Stimulated activated naive CD8-positive, alpha-beta T cell treated with anti-CD3 and anti-CD28 coated beads, Interleukin-15, amount 100 ng/mL, for 72 hours (primary cell): ENCODE measurements at places on chromosomes 5 and 9.

- DNase-seq = no peak
Observed at GRCh38 chr5:23139338-23140171, 286.4 kb upstream of the CDH12 start.

- no peak for DNase-seq
Observed at GRCh38 chr5:179618923-179619554, 4.4 kb downstream of the HNRNPH1 start.

DNA sequence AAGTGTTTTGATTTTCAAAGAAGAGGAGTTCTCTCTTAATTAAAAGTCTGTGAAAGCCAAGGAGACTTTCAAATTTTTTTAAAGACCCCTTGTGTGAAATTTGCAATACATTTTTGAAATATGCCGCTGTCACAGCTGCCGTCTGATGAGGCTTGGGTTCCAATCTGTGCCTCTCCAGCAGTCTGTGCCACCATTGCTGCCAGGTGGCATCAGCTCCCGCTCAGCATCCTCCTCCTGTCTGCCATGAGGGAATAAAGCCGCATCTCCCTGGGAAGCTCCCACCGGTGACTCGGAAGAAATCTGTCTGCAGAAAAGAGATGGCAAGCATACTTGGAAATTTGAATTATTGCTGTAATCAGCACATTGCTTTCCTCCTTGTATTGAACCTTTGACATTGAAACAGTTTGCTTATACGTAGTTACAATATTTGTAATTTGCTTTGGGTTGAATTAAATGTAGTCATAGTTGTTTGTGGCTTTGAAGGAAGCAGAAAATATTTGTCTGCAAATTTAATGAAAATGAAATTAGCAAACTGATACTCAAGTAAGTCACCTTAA lies 145.7 kb upstream of the SNX2 start:
- DNase-seq = no peak

DNA sequence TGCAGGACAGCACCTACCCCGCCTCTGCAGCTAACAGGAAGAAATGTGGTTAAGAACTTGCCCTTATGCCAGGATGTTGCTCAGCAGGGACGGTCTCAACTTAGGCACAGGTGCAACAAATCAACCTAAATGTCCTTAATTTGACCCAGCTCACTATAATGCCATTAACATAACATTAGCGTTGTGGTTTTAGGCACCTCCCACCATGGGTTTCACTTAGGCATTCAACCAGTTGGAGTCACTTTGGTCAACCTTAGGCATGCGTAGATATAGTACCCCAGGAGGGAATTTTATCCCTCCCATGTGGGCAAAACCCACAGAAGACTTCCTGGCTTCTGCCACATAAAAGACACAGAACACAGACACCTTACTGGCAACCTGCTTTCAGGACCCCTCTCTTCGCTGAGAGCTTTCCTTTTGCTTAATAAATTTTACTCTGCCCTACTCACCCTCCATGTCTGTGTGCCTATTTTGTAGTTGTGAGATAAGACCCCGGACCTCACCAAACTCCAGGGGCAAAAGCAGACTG lies 8.7 kb upstream of the ERAP1 start:
- peak; percentile 42 for DNase-seq

- DNase-seq = peak; percentile 31
Observed at GRCh38 chr9:113682297-113682771, 193.8 kb upstream of the ZNF618 start.

DNA sequence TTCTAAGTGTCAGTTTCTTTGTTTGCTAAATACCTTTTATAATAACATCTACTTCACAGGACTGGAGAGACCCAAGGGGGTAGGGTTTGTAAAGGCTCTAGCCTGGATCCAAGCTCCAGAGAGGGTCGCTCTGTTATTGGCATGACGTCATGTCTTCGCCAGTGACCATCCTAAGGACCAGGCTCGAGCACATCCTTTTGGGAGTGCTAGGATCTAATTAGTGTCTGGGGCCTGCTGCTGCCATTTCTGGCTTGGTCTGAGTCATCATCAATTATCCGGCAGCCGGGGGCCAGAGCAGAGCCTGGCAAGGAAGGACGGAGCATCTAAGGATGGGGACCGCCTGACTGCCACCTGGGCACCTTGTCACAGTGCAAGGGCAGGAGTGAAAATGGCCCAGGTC lies 153.0 kb downstream of the NSG2 start:
- DNase-seq = no peak

- DNase-seq = peak; percentile 11
Observed at GRCh38 chr9:136940526-136941230, 3.9 kb downstream of the FBXW5 start.

DNA sequence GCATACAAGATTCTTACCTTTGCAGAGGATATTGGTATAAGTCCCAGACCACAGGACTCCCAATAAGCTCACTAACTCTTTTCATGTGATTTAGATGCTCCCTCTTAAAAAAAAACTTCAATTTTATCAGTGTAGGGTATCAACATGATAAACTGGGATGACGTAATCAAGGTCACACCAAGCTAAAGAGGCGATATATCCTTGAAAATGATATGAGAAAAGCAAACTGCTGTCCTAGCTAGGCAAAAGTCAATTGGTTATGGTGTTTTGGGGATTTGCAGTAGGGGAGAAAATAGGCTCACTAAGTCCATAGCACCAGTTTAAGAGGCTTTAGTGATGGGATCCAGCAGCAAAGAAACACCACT lies 354.4 kb downstream of the DIRAS2 start:
- DNase-seq = no peak

DNA sequence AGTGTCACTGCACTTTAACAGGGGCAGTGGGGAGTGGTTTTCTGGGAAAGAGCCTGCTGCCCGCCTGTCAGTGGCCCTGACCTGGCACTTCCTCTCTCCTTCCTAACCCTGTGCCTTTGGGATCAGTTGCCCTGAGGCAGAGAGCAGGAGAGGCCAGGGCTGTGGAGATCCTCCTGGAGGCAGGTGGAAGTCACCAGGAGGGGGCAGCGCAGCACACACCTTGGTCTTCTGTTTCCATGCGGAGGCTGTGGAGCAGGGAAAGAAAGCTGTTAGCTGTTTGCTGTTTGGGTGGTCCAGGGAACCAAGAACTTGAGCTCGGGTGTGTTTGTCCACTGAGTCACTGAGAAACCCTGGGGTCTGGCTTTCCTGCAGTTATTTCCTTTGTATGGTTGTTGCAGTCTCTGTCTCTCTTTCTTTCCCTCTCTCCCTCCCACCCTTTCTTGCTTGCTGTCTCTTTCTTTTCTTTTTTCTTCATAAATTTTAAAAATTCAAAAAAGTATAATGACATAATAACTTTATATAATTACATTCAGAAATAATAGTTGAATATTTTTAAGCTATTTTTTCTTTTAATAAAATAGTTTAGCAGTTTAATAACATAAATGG lies 28.1 kb downstream of the NTRK2 start:
- DNase-seq = peak; percentile 30

- DNase-seq = no peak
Observed at GRCh38 chr5:18050776-18051175, 416.5 kb downstream of the TAF11L14 start.

DNA sequence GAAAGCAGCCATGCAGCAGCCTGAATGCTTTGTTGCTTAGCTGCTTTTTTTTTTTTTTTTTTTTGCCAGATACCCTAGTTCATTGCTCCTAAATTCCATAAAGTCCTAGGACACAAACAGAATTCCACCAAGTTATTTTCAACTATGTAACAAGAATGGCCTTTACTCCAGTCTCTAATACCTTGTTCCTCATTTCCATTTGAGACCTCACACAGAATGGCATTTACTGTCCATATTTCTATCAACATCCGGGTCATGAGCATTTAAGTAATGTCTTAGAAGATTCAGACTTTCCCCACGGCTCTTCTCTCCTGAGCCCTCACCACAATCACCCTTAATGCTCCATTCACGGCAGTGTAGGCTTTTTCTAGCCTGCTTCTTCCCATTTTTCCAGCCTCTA lies 31.7 kb upstream of the FBXW11 start:
- DNase-seq = no peak

DNA sequence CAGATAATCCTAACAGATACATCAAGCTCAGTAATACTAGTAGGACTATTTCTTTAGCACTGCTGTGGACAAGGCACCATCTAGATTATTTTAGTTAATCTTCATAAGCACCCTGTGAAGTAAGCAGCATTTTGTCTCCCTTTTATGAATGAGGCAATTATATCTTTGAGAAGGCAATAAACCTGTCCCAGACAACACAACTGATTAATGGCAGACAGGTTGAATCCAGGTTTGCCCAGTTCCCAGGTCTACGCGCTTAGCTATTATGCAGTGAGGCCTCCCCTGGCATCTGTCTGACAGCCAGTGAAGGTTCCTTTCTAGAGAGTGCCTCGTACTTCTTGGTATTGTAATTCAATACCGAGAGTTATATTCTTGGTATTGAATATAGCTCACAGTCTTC lies 9.7 kb upstream of the LVRN start:
- no peak for DNase-seq

DNA sequence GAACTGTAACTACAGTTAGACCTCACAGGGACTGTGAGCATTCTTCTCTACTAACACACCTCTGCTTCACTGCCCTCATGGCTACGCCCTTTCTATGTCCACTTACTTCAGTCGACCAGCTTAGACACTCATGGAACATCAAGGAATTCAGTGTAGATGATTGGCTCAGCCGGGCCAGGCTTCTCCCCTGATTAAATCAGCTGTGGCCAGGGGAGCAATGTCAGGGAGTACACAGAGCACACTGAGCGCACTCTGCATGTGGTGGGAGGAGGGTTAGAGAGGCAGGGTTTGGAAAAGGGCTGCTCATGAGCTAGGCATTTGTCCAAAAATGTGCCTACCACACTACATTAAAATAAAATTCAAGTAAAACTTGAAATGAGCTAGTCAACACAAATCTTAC lies 400.5 kb downstream of the ARRDC3 start:
- no peak for DNase-seq

DNA sequence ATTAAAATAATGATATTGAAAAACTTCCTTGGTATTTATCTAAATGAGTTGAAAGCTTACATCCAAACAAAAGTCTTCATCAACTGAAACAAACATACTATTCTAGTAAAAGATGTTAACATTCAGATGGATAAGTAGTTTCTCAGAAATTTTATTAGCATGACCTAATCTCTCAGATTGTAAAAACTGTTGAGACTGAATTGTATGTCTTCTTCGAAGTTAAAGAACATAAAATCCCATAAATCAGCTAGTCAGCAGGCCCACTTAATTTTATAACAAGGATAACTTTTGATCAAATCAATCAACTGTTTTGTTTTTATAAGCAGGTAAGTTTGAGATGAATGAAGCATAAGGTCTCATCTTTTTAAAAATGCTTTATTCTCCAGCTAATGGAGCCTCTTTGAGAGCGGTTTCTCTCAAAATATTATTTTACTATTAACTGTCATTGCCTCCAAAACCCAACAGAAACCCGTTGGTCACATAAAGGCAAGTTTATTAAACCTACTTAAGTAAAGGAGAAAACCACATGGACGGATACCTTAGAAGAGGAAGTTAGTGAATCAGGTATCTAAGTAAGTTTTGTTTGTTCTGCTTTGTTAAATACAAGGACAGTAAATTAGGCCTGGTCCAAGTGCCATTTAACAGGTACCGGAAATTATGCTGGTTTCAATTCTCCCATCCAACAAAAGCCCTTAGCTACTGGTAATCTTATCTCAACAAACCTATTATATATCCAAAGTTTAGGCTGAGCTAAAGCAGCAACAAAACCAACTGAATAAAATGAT lies 457.0 kb downstream of the PDE4D start:
- DNase-seq = no peak

DNA sequence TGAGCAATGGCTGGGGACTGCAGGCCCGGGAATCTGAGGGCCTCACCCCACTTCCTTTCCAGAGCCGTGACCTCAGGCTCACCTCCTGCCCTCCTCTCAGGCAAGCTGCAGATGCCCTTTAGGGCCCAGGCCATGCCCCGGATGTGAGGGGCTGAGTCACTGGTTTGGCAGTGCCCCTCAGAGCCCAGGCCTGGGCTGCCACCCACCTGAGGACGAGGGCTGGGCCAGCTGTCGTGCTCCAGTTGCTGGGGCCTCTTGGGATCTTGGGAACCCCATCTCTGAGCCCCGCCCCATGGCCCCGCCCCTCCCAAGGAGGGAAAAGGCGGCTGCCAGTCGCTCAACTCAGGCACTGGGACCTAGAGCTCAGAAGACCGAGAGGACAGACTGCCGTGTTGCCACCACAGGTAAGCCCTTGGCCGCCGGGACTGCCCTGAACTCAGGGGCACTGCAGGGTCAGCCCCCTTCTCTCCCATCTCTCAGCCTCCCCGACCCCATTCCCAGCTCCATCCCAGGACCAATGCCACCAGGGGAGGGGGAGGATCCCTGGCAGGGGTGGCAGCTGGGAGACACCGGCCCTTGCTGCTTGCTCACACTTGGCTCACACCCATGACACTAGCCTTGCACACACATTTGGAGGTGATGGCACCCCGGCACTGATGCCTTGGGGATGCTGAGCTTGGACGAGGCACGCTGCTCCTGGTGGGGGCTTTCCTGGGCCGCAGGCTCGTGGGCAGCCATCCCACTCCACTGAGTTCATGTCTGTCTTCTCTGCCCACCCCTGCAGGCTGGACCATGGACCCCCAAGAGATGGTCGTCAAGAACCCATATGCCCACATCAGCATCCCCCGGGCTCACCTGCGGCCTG lies at the start of gene CYSRT1:
Gene CYSRT1, plus strand, starts transcription at position 345 of the 865 bp plus-strand sequence. Its CDS starts 448 bp downstream, at position 793.
- no peak for DNase-seq

DNA sequence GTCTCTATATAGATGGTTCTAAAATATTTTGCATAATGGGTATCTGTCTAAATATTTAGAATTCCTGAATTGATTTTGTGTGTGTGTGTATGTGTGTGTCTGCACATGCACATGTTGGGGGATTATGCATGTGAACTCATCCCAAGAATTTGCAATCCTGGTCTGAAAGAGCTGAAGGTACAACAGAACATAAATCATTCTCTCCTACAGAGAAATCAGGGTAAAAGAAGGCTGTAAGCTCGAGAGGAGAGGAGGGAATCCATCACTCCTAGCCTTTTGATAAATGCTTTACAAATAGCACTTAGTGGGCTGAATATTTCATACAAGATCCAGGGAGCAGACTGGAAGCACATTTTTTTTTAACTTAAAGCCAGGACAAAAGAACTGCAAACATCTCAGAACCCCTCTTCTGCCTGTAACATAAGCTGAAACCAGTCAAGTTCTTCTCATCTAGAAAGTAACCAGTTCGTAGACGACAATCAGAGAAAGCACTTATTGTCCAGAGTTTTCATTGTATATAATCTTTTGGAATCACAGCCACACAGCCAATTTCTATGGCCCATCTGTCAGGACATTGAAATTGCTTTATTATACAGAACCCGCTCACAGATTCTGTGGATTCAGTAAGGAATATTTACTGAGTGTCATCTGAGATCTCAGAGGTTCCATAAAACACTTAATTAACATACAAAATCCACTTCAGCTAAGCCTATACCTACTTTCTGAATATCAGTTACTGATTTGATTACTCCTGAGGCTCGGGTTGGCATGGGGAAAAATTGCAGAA lies 541.4 kb upstream of the ZNF462 start:
- no peak for DNase-seq

DNA sequence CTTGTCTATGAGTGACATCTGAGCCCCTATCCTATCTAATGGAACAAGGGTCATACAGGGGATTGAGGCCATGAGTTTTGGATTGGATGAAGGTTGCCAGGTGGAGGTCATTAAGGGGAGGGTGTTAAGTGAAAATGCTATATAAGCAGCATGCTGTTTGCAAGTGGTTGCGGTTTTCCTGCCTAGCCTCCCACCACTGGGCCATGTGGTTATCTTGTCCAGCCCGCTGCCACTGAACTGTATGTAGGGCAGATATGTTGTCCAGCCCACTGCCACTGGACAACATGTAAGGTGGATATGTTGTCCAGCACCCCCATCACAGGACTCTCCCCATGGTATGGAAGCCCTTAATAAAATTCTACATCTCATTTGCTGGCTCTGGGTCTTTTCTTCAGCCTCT lies 200.0 kb downstream of the FGF10 start:
- DNase-seq = no peak
